ENCODE measurements at places on chromosomes 5 and 9.

DNA sequence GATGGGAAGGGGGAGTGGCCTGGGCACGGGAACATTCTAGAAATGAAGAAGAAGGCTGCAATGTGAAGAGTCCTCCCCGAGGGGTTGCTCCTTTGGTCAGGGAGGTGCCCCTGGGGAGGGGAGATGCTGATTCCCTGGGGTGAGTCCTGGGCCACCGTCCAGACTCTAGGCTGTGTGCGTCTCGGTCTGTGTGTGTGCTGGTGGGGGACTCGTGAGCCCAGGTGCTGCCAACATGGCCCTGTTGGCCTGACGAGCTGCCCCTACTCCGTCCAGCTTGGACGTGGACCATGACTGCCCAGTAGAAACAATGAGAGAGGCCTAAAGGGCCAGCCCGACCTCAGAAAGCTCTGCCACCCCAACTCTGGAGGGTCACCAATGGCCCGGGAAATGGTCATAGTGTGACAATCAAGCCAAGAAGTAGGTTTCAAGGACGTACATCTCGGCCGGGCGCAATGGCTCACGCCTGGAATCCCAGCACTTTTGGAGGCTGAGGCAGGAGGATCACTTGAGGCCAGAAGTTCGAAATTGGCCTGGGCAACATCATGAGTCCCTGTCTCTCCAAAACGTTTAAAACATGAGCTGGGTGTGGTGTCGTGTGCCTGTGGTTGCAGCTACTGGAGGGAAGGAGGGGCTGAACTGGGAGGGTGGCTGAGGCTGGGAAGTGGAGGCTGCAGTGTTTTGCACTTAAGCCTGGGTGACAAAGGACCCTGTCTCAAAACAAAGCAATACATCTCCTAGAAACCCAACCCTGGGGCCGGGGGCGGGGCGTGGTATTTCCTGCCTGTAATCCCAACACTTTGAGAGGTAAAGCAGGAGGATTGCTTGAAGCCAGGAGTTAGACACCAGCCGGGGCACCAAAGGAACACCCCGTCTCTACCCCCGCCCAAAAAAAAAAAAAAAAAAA lies 17.0 kb downstream of the LHX3 start:
- DNase-seq, result no peak

- no peak for DNase-seq
These were observed 1048.7 kb upstream of the NUDT12 start for GRCh38 chr5:104611135-104611767.

DNA sequence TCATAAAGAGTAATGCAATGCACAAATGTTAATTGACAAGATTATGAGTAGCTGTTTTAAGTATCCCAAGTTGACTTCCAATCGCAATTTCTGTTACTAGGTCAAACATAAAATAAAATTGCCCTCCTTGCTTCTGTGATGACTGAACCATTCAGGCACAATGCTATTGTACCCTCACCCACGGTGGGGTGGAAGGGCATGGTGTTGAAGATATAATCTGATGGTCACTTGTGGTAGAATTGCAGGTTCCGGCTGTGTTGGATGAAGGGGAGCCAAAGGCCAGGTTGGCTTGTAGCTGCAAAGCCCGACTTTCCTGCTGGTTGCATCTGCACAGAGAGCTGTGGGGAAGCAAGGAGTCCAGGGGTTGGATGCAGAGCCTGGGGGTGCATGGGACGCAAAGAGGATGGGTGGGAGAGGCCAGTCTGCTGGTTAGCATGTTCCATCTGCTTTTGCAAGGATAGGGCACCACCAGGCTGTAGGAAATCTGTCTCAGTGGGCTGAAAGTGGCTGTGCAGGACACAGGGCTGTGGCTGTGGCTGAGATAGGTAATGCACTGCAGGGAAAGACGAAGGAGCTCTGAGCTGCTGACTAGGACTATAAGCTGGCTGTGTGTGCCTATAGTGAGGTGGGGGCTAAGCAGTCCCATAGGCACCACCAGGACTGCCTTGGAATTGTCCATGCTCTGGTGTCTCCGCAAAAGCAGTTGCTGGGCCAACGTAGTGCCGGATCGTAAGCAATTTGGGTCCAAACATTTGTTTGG lies 31.5 kb upstream of the PUM3 start:
- no peak for DNase-seq

DNA sequence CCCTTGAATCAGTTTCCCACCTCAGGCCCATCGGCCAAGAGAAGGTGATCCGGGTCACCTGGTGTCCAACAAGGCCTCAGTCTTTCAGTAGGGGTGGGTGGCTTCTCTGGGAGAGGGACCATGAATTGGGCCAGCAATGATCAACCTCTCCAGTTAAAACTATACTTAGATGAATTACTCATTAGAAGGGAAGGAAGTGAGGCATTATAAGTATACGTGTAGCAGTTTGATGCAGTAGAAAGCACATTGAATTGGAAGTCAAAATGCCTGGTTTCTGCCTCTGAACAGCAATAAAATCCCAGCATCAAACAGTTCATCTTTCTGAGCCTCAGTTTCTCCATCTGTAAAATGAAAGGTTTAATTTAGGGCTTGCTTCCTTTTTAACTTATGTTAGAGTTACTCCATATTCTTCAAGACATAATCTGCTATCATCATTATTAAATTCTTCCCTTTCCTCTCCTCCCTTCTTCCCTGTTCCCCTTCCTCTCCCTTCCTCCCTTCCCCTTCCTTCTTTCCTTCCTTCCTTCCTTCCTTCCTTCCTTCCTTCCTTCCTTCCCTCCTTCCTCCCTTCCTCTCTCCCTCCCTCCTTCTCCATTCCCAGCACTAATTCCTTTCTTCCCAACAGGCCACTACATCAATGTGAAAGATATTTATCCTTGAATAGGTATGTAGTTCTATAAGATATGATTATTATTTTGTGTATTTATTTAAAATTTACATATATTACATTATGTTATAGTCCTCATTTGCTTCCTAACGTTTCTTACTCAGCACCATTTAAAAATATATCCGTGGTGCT lies 18.6 kb upstream of the TMEM174 start:
- no peak for DNase-seq

- DNase-seq, result no peak
These were observed 263.9 kb upstream of the NR4A3 start for GRCh38 chr9:99557816-99558215.

GRCh38 chr5:76404223-76405211 lies 1.4 kb downstream of the IQGAP2 start:
- no peak for DNase-seq

- no peak for DNase-seq
These were observed 27.2 kb upstream of the CCNJL start for GRCh38 chr5:160339406-160340130.

DNA sequence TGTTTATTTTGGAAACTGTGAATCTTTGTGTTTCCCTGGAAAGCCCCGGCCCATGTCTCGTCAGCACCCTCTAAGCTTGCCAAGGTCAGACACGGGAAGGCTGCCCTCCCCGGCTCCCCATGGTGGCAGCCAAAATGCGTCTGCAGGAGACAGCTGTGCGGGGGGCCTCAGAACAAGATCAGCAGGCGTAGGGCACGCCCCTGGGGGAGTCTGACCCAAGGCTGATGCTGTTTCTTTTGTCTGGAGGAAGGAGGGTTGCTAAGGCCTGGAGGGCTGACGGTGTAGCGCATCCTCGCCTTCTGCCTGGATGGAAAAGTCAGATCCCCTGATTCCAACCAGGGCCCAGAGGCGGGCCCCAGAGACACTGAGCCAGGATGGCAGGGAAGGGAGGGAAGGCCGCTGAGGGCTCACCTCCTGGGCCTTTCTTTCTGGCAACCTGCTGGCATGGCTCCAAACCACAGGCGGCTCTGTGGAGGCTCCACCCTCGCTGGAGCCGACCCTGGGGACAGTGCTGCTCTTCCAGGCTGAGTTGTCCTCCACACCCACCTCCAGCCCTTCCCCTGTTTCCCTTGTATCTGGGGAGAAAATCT lies 57.2 kb downstream of the OLFM1 start:
- DNase-seq, result no peak

All from AG09319 (cell line).